ENCODE measurements at places on chromosomes 3 and 15. TPM values are rescaled to one million over a fixed set of nuclear protein-coding genes. Genes with fewer than 3 reads are reported as not detected.

DNA sequence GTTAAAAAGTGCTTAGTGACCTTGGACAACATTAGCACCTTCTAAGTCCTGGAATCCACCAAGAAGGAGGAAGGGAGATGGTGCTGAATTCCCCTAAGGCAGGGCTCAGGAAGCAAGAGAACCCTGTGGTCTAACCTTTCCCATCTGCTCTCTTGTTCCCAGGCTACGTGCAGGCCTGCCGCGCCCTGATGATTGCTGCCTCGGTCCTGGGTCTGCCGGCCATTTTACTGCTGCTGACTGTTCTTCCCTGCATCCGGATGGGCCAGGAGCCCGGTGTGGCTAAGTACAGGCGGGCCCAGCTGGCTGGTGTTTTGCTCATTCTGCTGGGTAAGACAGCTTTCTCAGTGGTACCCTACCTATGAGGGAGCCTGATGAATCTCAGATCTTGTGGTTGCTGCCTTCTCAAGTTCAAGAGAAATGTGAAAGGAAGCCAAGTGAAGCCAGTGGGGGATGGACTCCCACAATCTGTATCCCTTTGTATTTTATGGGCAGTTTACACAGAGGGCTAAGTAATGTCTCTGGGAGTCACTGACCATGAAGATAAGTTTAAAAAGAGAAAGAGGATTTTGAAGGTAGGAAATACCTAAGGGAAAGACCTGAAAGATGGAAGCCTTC is 4.4 kb downstream of the CLDN11 start:
- peaks cover 7% of the 10 kb centered on the region for H3K4me1 ChIP-seq
- H3K36me3 ChIP-seq, result no peaks in the 10 kb centered on the region
- H3K4me3 ChIP-seq, result no peak overlapping the region
- peaks cover 31% of the 10 kb centered on the region for H3K27me3 ChIP-seq
- DNase-seq, result no peak

DNA sequence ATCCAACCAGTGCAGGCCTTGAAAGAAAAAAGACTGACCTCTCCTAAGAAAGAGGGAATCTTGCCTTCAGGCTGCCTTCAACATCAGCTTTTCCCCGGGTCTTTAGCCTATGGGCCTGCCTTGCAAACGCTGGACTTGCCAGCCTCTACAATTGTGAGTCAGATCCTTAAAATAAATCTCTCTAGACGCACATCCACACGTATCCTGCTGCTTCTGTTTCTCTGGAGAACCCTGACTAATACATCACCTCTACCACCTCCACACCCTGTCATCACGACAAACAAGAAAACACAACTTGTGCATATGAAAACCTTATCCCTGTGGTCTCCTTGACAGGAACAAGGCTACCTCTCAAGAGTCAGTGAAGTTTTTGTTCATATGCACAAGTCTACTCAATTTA is 11.8 kb downstream of the CYFIP1 start:
- DNase-seq, result no peak
- H3K4me3 ChIP-seq, result no peak overlapping the region
- H3K27ac ChIP-seq, result no peak overlapping the region
- no peaks in the 10 kb centered on the region for H3K27me3 ChIP-seq
- no peaks in the 10 kb centered on the region for H3K36me3 ChIP-seq

CPN2 gene
- not detected for total RNA-seq

GRCh38 chr15:99955532-99955931 is 222.3 kb upstream of the LYSMD4 start:
- no peak overlapping the region for H3K4me3 ChIP-seq
- H3K27me3 ChIP-seq, result peaks cover 8% of the 10 kb centered on the region
- no peak for DNase-seq
- H3K27ac ChIP-seq, result no peak overlapping the region
- no peaks in the 10 kb centered on the region for H3K36me3 ChIP-seq

- H3K27me3 ChIP-seq, result no peaks in the 10 kb centered on the region
- H3K4me3 ChIP-seq, result no peak overlapping the region
- H3K36me3 ChIP-seq, result peaks cover 53% of the 10 kb centered on the region
- peaks cover 24% of the 10 kb centered on the region for H3K4me1 ChIP-seq
- no peak overlapping the region for H3K27ac ChIP-seq
- no peak for DNase-seq
Observed at GRCh38 chr3:143016321-143016972, 15.1 kb downstream of the U2SURP start.

IQCF6 gene
- total RNA-seq, result not detected

GRCh38 chr15:97425596-97425995 is 534.9 kb upstream of the ARRDC4 start:
- no peak for DNase-seq
- no peaks in the 10 kb centered on the region for H3K36me3 ChIP-seq
- H3K4me3 ChIP-seq, result no peak overlapping the region
- H3K27ac ChIP-seq, result no peak overlapping the region
- no peaks in the 10 kb centered on the region for H3K4me1 ChIP-seq

NR2E3 gene
- not detected for total RNA-seq

- no peak overlapping the region for H3K4me3 ChIP-seq
- peaks cover 17% of the 10 kb centered on the region for H3K27me3 ChIP-seq
- DNase-seq, result no peak
- no peaks in the 10 kb centered on the region for H3K4me1 ChIP-seq
- no peaks in the 10 kb centered on the region for H3K36me3 ChIP-seq
Observed at GRCh38 chr15:20646529-20647142, 105.0 kb upstream of the GOLGA6L6 start.

DNA sequence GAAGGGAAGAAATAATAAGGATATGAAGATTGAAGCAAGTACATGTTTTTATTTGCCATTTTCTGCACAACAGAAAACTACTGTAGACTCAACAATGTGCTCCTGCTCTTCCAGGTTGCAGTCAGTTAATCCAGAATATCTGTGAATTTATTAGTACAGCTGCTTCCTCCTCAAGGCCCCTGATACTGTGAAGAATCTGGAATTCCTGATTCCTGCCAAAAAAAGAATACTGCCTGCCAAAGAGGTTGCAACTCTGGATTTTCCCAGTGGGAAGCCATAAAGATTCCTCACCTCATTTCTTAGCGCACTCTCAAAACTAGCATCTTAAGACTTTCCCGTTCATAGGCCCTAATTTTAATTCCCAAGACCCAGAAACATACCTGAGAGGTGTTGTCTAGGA is 33.6 kb upstream of the LRRC3B start:
- H3K36me3 ChIP-seq, result no peaks in the 10 kb centered on the region
- no peaks in the 10 kb centered on the region for H3K4me1 ChIP-seq
- DNase-seq, result no peak
- H3K27ac ChIP-seq, result no peak overlapping the region
- no peak overlapping the region for H3K4me3 ChIP-seq
- no peaks in the 10 kb centered on the region for H3K27me3 ChIP-seq

DNA sequence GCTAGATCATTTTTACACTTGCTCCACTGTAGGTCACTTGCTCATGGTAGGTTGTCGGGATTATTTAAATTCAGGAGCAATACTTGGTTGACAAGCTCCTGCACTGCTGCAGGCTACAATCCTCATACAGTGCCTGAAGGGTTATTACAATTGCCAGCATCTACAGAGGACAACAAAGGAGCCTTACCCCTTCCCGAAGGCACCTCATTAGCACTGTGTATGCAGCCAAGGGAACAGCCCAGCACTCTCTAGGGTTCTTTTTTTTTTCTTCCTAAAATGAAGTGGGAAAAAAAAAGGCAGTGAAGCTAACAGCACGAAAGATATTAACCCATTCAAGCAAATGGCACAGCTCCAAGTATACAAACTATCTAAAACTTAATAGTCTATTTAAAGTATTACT is 142.7 kb downstream of the ULK4 start:
- no peaks in the 10 kb centered on the region for H3K27me3 ChIP-seq
- peaks cover 10% of the 10 kb centered on the region for H3K36me3 ChIP-seq
- DNase-seq, result no peak
- H3K4me3 ChIP-seq, result no peak overlapping the region
- no peaks in the 10 kb centered on the region for H3K4me1 ChIP-seq

DNA sequence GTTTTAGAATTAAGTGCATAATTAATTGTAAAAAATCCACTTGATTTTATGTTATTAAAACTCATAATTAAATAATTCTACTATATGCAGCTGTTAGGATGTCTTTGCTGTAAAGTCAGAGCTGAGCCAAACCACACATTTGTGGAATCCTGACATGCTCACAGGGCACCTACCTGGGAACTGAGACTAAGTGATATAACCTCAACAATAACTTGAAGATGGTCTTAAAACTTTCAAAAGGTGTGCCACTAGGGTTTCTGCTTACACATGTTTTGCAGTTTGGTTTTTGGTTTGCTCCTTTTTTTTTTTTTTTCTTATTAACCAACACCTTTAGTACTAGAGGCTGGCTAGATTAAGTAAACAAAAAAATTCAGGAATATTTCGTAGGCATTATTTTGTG is 549.8 kb downstream of the UNC13C start:
- H3K36me3 ChIP-seq, result no peaks in the 10 kb centered on the region
- DNase-seq, result no peak
- H3K27me3 ChIP-seq, result no peaks in the 10 kb centered on the region
- no peak overlapping the region for H3K27ac ChIP-seq

- H3K4me3 ChIP-seq, result no peak overlapping the region
- no peaks in the 10 kb centered on the region for H3K36me3 ChIP-seq
- H3K27ac ChIP-seq, result no peak overlapping the region
- peaks cover 9% of the 10 kb centered on the region for H3K27me3 ChIP-seq
Observed at GRCh38 chr3:69563151-69563550, 176.1 kb upstream of the MITF start.

CCDC39 gene
- total RNA-seq, result not detected

- DNase-seq, result no peak
- H3K27me3 ChIP-seq, result no peaks in the 10 kb centered on the region
- H3K4me3 ChIP-seq, result no peak overlapping the region
- H3K36me3 ChIP-seq, result peaks cover 26% of the 10 kb centered on the region
Observed at GRCh38 chr3:15768421-15769255, 29.1 kb downstream of the ANKRD28 start.

GRCh38 chr15:89964232-89964954 is 36.7 kb upstream of the ZNF710 start:
- no peak overlapping the region for H3K27ac ChIP-seq
- no peaks in the 10 kb centered on the region for H3K27me3 ChIP-seq
- no peaks in the 10 kb centered on the region for H3K36me3 ChIP-seq
- no peak overlapping the region for H3K4me3 ChIP-seq

- H3K36me3 ChIP-seq, result no peaks in the 10 kb centered on the region
- H3K4me1 ChIP-seq, result no peaks in the 10 kb centered on the region
- DNase-seq, result no peak
- no peak overlapping the region for H3K27ac ChIP-seq
- H3K27me3 ChIP-seq, result no peaks in the 10 kb centered on the region
- no peak overlapping the region for H3K4me3 ChIP-seq
Observed at GRCh38 chr3:126109146-126109879, 25.4 kb upstream of the SLC41A3 start.

- H3K36me3 ChIP-seq, result peaks cover 15% of the 10 kb centered on the region
- H3K4me3 ChIP-seq, result no peak overlapping the region
- H3K27ac ChIP-seq, result no peak overlapping the region
- H3K4me1 ChIP-seq, result peaks cover 7% of the 10 kb centered on the region
- no peaks in the 10 kb centered on the region for H3K27me3 ChIP-seq
Observed at GRCh38 chr15:69194025-69194827, 33.8 kb downstream of the GLCE start.
